Endothelial cell (in vitro differentiated cells): ENCODE measurements at places on chromosomes 12 and 14. TPM values are rescaled to one million over a fixed set of nuclear protein-coding genes. Genes with fewer than 3 reads are reported as not detected.

Gene SLCO1B1
- total RNA-seq: not detected

DNA sequence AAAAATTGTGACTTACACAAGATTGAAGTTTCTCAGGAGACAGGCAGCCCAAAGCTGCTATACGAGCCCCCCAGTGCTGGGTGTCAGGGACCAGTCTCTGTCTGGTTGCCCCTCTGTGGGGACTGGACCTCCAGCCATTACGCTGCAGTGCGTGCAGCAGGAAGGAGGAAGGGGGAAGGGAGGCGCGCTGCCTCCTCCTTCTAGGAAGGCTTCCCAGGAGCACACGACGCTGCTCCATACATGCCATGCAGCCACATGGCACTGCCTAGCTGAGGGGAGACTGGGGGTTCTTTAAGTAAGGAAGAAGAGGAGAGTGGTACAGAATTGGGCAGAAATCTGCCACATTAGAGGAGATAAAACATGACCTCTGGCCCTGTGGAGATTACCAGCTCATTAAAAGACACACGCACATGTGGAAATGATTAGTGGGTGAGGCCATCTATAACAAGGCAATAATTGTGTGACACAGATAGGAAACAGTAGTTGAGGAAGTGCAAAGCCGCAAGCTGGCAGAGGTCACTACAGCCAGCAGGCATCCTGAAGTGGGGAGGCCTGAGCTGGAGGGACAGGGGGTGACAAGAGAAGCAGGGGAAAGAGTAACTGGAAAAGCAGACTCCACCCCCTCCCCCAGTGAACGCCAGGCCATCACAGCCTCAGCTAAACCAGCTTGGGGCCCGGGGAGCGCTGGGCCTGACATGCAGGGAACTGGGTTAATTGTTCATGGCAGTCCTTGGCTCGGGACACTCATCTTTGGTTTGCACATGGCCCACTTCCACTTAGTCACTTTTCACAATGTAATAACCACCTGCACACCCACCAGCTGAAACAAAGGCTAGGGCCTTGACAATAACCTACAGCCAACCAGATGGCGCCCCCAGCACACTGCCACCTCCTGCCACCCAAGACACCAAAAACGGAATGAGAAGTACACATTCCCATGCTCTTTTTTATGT, 39.6 kb downstream of the CCDC88C start:
- H3K27me3 ChIP-seq: peaks cover 20% of the 10 kb centered on the region
- H3K4me3 ChIP-seq: peak overlapping the region; percentile 5
- H3K4me1 ChIP-seq: peaks cover 73% of the 10 kb centered on the region
- peaks cover 19% of the 10 kb centered on the region for H3K36me3 ChIP-seq

GRCh38 chr12:11837216-11837934, 187.9 kb downstream of the ETV6 start:
- peaks cover 60% of the 10 kb centered on the region for H3K4me1 ChIP-seq
- no peak overlapping the region for H3K4me3 ChIP-seq
- H3K27me3 ChIP-seq: peaks cover 10% of the 10 kb centered on the region
- DNase-seq: no peak
- H3K27ac ChIP-seq: no peak overlapping the region
- H3K36me3 ChIP-seq: peaks cover 29% of the 10 kb centered on the region

- no peaks in the 10 kb centered on the region for H3K27me3 ChIP-seq
- no peak overlapping the region for H3K4me3 ChIP-seq
- no peak overlapping the region for H3K27ac ChIP-seq
- H3K36me3 ChIP-seq: no peaks in the 10 kb centered on the region
- DNase-seq: no peak
- H3K4me1 ChIP-seq: no peaks in the 10 kb centered on the region
Measured at GRCh38 chr12:22256605-22257004, 77.9 kb downstream of the ST8SIA1 start.
